Uterine smooth muscle cell (primary cell): ENCODE measurements at places on chromosomes 3 and 15. TPM values are rescaled to one million over a fixed set of nuclear protein-coding genes. Genes with fewer than 3 reads are reported as not detected.

Gene TRANK1
- total RNA-seq, result 7.7 and 20.2 TPM in 2 replicates

Gene PSTPIP1
- 0.11 TPM in 1 of 2 replicates, not detected in the other for total RNA-seq

Gene PGBD4
- 2.0 and 2.6 TPM in 2 replicates for total RNA-seq

Gene COL6A5
- under 0.01 TPM in 1 of 2 replicates, not detected in the other for total RNA-seq

Gene CFAP44
- total RNA-seq, result 2.1 TPM in 2 replicates

Gene CPN2
- not detected in 2 replicates for total RNA-seq

Gene GOLGA6A
- total RNA-seq, result under 0.01 TPM in 1 of 2 replicates, not detected in the other

Gene GCSAM
- not detected in 2 replicates for total RNA-seq

Gene PATL2
- total RNA-seq, result 0.62 and 0.77 TPM in 2 replicates

Gene CEMIP
- total RNA-seq, result 5.0 and 14.6 TPM in 2 replicates

Gene THPO
- total RNA-seq, result 0.25 and 0.66 TPM in 2 replicates
